Left cardiac atrium (tissue), 4 donors: ENCODE measurements at places on chromosomes 3 and 15. TPM values are rescaled to one million over a fixed set of nuclear protein-coding genes. Genes with fewer than 3 reads are reported as not detected.

Gene TM4SF1
- 194 TPM for total RNA-seq

- no peak for DNase-seq
These were observed 732 bp downstream of the FAM43A start for GRCh38 chr3:194686414-194686815.

GRCh38 chr3:63951492-63952247 lies 39.5 kb upstream of the SCAANT1 start:
- no peak for DNase-seq

- DNase-seq: no peak
These were observed 9.5 kb downstream of the SSUH2 start for GRCh38 chr3:8635125-8635524.

GRCh38 chr3:144221761-144222160 lies 250.1 kb downstream of the DIPK2A start:
- DNase-seq: no peak

DNA sequence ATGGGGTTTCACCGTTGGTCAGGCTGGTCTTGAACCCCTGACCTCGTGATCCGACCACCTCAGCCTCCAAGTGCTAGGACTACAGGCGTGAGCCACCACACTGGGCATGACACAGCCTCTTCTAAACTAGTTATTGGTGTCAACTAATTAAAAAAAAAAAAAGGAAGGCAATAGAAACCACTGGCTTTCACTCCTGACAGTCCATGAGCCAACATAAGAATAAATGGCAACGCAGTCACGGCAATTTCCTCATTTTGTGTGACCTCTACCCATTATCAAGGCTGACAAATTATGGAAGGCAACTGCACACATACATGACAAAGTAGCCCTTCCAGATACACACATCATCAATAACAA lies 5.9 kb downstream of the ARHGEF3 start:
- DNase-seq: no peak

- DNase-seq: no peak
These were observed 57.6 kb upstream of the FRMD4B start for GRCh38 chr3:69443457-69443920.

Gene PP2D1
- total RNA-seq: not detected

DNA sequence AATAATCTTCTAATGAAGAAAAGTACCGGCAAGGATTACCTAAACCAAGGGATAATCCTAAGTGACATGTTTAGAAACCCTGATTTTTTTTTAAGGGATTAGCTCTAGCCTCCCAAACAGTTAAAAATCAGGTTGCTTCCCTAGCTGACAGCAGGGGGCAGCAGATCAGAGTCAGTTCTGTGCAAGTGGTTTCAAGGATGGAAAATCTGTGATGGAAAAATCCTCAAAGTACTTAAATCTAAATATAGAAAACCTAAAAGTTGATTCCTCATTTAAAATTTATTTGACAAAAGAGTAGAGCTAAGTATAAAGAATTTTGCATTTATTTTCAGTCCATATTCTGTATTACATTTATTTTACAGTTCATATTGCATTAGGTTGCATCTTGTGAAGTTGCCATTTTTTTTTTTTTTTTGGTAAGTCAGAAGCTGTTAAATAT lies 107.6 kb downstream of the PEX5L start:
- no peak for DNase-seq

DNA sequence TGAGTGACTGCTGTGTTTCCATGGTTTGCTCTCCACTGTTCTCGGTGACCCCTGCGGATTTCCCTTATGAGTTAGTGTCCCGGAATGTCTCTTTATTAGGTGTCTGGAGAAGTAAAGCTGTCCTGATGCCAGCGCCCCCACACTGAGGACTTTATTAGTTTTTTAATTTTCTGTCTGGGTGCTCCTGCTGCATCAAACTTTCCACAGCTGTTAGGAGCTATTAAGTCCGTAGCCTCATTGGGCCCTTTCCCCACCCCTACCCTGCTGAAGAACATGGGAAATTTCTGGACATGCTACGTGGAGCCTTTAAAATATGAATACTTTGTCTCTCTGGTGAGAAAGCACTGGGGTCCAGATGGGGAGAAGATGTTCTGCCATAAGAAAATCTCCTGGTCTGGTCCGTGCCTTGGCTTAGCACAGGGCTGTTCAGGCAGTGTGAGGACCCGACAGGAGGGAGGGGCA lies 161.7 kb upstream of the HES1 start:
- DNase-seq: no peak

DNA sequence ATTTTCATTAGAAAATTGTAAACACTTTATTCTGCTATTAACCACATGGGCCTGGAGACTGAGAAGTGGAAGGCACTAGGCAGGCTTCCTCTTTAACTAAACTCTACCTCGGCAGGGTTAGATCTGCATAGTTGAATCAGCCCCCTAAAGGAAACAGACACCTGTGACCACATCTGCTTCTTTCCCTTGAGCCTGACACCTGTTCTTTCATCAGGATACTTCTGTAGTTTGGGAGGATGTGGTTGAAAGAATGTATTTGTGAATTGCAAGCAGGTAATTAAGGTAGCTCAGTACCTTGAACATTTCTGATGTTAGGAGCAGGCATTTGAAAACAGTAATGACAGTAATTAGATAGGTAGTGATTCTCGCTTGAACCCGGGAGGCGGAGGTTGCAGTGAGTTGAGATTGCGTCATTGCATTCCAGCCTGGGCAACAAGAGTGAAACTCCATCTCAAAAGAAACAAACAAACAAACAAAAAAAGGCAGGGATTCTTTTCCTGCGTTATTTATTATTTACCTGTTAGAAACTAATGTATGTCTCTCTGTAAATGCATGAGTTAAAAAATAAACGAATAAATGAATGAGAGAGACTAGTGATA lies 468.5 kb downstream of the NLGN1 start:
- DNase-seq: no peak

DNA sequence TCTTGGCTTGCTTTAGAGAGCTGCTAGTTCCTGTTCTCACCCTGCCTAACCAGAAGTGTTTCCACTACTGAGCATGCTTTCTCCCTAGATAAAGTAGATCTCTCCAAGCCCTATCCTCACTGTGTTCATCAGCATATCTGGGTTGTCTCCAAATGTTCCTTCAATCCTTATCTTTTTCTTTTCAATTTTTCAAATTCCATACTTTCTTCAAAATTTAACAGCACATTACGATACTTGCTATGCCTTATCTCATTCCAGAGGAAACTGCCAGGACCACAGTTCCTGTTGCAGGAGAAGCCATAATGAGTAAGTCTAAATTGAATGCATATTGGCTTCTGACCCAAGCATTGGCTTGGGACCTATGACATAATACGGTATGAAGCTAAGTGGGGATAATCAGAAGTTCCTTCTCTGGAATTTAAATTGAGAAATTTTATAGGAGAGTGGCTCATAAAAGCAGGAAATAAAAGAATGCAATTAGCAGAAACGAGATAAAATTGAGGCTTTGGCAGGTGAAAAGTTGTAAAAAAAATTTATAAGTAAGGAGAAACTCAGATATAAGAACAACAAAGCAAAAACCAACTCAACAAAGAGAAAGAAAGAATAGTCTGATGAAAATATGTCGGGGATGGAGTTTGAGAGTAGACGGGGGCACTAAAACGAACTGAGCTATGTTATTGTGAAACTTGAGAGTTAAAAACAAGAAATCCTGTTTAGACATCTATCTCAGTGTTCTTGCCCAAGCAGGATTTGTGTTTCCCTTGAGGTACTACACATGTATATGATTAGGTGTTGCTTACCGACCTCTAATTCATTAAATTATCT lies 631.7 kb upstream of the CCDC54 start:
- DNase-seq: no peak

DNA sequence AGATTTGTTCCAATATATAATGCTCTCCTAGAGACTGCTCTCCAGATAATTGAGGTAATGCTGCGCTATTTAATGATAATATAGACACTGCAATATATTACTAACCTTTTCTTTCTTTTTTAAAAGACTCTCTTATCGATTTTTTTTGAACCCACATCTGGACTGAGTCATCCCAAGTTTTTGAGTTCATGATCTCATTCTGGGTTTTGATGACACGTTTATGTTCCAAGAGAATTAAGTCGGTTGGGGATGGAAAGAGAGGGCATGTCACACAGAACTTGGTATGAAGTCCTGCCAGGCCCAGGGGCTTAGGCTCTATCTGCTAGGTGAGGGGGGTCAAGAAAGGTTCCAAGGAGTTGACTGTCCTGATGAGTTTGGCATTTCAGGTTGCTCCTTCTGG lies 431.1 kb downstream of the MFSD1 start:
- no peak for DNase-seq

DNA sequence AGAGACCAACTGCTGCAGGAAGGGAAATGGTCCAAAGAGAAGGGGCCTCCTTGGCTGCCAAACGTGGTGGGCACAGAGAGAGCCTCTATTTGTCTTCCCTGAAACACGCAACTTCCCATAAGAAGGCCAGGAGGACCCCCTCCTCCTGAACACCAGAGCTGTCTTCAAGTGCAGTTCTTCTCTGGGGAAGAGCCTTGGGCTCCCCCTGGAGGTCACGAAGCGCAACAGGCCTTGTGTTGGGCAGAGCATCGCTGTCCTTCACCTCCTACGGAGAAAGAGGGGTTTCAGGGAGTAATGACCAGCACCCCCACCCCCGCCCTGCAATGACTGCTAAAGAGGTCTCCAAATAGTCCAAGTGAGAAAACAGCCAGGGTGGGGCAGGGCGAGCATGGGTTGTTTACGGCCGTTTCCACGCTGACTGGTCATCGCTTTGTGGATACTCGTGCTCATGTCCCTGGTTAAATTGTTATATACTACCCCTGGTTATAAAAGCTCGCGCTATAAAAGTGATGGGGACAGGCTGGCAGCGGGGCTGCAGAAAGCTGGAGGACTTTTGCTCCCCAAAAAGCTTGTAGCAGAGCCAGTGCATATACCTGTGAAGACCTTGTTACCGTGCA lies 397.5 kb upstream of the ATP10A start:
- no peak for DNase-seq

Gene CLRN1
- not detected for total RNA-seq

DNA sequence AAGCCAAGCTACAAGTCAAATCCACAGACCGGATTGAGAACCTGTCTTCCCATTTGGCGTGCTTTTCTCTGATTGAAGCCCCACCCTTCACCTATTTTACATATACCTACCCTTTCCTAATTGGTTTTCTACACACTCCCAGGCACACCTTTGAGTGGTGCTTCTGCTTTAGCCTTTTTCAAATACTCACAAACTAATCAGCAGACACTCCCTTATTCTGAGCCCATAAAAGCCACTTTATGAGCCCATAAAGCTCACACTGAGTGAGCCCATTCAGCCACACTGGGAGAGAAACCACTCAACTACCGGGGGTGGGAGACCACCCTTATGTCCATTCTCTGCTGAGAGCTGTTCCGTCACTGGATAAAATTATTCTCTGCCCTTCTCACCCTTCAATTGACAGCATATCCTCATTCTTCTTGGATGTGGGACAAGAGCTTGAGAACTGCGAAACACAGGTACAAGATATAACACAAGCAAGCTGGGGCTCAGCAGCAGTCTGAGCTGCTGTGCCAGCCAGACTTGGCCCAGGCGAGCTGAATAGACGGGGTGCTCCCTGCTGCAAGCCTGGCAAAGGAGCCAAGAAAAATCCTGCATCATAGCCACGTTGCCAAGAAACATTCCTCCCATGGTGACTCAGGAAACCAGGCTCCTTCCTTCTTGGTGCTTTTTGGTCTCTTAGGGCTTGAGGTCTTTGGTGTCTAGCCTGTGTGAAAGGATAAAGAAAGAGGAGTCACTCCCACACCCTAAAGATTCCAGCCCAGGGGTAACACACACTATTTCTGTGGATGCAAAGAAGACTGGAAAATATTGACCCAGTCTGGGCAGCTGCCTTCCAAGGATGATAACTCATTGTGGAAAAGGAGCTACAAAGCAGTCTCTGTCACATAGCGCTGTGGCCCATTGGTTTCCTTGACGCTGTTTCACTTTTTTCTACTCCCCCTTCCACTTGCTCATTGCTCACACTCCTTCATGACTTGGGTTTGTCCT lies 609.7 kb downstream of the MCTP2 start:
- no peak for DNase-seq

DNA sequence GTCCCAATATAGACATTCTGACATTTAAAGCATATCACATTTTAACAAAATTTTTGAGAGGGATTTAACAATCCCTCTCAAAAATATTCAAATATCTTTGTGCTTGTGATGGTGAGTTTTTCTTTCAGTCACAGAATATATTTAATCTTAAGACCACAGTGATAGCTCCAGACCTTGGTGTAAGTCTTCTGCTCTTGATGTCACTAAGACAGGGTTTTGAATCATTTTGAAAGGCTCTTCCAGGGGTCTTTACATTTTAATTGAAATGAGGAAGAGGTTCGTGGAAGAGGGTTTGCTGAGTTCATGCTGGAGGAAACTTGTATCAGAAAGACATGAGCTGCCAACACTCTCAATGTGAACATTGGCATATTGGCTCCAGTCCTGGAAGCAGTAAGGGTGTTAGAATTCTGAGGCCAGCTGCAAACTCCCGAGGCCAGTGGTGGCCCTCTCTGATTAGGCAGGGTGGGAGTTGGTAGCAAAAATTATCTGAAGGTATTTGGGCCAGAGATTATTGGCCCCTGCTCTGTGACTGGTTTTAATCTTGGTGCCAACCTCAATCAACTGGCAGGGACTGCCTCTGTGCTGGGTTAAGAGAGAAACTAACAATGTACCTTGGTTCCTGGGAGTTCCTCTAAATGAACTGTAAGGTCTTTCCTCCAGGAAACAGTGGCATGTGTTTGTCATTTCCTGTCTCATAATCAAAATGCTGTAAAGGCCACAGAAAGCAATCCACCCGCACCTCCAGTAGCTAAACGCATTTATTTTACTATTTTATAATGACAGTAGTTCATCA lies 5.3 kb downstream of the POU1F1 start:
- no peak for DNase-seq

DNA sequence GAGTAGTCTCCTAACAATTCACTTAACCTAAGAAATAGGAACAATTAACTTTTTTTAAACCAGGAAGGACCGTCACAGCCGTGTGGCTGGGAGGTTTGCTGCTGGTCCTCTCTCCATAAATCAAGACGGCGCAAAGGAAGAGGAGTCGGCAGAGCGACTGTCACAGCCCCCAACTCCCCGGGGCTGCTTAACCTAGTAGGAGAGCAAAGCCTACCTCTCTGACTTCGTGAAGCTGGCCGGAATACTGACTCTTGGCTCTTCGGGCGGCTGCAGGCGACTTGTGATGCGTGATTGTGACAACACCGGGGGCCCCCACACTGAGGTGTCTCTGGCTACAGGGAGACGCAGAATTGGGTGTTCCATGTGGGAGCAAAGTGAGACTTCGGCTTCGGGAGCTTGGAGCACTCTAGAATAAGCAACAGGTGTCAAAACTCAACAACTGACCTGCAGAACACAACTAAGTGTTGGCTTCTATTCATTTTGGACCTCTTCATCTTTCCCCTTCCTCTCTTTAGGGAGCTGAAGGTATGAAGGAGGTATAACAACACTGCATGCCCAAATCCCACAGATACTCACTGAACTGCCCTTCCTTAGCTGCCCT lies 151.1 kb downstream of the OSBPL10 start:
- DNase-seq: no peak

GRCh38 chr3:197957790-197958133 lies 2.3 kb upstream of the LMLN start:
- DNase-seq: no peak

- no peak for DNase-seq
These were observed 222.3 kb upstream of the LRRFIP2 start for GRCh38 chr3:37396731-37397130.
